Nucleus accumbens (tissue), 56 donors: ENCODE measurements at places on chromosomes 12 and 14.
A peak's percentile ranks its signal among the peaks of the same experiment; 100 is the strongest.

DNA sequence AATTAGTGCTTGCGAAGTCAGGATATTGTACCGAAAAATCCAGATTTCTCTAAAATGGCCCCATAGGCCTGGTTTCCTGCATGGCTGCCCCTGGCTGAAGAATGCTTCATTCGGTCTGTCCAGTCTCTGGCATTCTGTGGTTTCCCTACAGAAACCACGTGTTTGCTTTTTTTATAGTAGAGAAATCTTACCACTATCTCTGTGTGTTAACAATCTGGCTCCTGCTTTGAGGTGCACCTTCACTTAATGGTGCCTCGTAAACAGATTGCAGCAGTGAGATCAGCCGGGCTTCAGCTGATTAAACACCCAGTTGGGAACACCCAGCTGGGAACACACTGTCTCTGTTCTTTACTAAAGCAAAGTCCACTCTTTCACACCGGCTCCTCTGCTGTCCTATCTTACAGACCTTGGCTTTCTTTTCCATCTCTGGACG, 6.7 kb upstream of the DNAAF2 start:
- DNase-seq, result no peak

- DNase-seq, result no peak
Measured at GRCh38 chr12:96190413-96191108, 3.6 kb upstream of the ELK3 start.

DNA sequence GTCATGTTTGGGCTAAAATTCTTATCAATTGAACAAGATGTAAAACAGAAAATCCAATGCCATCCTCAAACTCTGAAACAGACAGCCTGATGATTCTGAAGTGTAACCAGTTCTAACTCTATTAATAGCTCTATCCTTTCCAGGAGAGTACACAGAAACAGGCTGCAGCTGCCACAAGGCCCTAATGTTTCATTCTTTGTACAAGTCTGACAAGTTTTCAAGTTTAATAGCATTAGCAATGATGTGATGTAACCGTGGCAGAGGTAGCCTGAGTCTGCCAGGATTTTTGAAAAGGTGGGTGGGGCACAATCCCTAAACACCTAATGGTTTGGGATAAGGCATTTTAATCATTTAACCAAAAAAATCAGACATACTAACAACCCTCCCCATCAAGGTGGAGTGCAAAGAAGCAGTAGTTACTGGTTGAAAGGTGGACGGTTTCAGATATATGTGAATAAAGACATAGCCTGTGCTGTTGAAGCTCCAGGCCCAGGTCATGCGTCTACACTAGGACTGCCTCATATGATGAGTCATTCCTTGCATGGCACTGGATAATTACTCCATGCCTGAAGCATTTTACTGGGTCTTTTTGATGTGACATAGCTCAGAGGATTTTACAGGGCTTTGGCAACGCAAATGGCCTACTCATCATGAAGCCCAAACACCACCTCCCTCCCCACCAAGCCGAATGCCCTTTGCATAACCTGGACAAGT, 145.1 kb upstream of the GRIP1 start:
- no peak for DNase-seq

- DNase-seq, result no peak
Measured at GRCh38 chr12:12907552-12907951, 16.2 kb downstream of the GPRC5A start.

DNA sequence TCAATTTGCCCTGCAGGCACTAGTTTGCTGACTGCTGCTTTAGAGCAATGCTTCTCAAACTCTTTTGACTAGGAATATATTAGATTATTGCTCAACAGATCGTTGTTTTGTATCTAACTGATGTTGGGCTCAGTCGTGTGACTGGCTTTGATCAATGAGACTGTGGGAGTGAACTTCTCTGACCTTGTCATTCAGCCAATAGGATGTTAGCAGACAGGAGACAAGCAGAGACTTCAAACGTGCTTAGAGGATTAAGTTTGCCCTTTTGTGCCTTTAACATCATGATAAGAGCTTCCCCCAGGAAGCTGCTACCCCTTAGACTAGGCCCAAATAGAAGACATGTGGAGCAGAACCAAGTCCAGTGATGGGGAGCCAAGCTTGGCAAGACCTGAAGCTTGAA, 76.7 kb upstream of the ELK3 start:
- DNase-seq, result no peak

DNA sequence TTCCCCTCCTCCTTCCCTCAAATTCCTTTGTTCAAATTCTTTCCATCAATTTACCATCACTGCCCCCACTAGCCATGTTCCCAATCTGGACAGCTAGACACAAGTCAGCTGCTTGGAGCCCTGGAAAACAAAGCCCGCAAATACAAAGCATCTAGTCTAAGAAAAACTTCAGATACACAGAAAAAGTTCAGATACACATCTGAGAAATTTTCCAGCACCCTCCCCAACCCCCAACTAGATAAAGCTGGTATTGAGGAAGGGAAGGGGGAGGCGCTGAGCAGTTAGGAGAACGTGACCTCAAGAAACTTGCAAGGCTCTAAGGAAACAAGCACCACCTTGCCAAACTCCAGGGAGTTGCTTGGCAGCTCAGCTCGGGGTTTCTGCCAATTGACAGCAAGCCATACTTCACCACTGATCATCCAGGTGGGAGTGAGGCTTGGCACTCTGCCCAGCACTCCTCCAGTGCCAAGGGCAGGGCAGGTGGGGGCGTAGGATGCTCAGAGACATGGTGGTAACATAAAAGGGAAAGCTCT, 5.1 kb upstream of the CNIH1 start:
- peak; percentile 9 for DNase-seq

DNA sequence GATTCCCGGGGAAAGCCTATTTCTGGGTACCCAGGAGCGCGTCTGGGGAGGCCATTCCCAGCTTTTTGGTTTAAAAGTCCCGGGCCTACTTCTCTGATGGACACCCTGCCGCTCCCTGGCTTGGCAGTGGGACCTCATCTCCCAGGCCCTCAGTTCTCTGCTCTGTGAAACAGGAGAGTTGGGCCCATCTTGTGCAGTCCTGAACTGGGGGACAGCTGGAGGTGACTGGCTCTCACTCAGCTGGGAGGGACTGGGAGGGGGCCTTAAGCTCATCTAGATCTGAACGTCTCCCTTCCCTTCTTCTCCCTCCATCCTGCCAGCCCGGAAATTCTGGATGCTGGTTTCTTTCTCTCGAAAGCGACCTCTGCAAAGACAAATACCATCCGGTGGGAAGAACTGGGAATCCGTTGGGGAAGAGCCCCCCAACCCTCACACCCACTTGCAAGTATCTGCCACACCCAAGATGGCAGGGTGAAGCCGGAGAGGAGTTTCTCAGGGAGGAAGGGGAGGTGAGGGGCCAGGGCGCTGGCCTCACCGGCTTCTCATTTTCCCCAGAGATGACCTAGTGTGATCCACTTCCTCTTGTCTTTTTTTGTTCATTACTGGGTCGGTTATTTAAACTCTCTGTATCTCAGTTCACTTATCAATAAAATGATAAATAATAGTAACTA, 1.4 kb downstream of the RIN3 start:
- DNase-seq, result no peak

DNA sequence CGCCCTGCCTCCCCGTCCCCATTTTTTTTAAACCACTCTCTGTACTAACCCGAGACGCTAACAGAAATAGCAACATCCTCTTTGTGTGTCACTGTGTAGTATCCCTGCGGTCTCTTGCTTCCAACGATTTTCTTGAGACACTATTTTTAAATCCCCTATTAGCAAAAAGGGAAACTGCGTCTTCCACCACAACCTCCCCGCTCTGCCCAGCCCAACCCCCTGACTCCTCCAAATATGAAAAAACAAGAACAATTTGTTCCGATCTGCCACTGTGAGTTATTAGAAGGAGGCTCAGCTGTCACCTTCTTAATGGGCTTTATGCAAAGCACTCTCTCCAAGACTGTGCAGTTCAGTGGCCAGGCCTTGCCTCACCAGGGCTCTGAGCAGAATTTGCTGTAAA, 76.3 kb downstream of the MAP1LC3B2 start:
- no peak for DNase-seq

GRCh38 chr14:54230645-54231044, 166.2 kb upstream of the CDKN3 start:
- no peak for DNase-seq

DNA sequence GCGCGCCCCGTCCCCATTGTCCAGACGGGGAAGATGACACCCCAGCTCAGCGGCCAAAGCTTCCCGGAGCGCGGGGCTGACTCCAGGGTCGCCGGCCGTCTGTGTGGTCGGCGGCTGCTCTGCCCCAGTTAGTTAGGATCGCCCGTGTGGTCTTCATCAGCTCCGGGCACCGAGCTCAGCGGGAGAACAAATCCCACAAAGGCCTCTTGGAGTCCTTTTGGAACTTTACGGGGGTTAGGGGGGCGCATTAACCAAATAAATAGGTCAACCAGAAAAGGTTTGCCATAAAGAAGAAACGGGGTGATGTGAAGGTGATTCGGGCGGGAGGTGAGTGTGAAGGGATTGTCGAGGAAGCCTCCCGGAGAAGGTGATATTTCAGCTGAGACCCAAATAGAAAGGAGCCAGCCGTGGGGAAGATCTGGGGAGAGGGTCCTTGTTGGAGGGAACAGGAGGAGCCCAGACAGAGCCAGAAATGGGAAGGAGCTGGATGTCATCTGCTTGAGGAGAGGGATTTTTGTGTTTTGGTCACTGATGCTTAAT, 697 bp downstream of the ATP6V0A2 start:
- no peak for DNase-seq

- DNase-seq, result no peak
Measured at GRCh38 chr12:113467502-113468364, 3.9 kb downstream of the LHX5 start.

GRCh38 chr14:100187247-100187833, 27.9 kb upstream of the DEGS2 start:
- no peak for DNase-seq

- DNase-seq, result no peak
Measured at GRCh38 chr12:53227836-53228235, 4.2 kb downstream of the RARG start.

DNA sequence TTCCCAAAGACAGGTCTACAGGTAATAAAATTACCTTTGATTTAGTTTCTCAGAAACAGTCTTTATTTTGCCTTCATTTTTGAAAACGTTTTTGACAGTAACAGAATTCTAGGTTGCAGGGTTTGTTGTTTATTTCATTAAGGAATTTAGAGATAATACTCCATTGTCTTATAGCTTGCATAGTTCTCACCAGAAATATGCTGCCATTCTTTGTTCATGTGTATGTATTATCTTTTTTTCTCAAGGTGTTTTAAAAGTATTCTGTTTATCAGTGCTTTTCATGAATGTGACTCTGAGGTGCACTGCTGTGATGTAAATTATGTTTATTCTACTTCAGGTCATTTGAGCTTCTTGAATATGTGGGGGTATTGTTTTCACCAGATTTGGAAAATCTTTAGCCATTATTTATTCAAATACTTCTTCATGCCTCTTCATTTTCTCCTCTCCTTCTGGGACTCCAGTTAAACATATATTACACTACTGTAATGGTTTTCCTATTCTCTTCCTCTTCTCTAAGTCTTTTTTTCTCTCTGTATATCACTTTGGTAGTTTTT, 32.7 kb downstream of the ZNF605 start:
- no peak for DNase-seq
